Thoracic aorta endothelial cell (primary cell): ENCODE measurements at places on chromosomes 7 and 10. TPM values are rescaled to one million over a fixed set of nuclear protein-coding genes. Genes with fewer than 3 reads are reported as not detected.

KCP gene
- total RNA-seq, result not detected in 2 replicates

SYCE1 gene
- total RNA-seq, result 0.14 TPM in 1 of 2 replicates, not detected in the other

HSPA14 gene
- 25.5 and 27.7 TPM in 2 replicates for total RNA-seq

GSAP gene
- total RNA-seq, result 1.7 and 6.6 TPM in 2 replicates

POLR2J3 gene
- 49.7 and 95.2 TPM in 2 replicates for total RNA-seq

PPIF gene
- total RNA-seq, result 35.4 and 41.4 TPM in 2 replicates

NME8 gene
- not detected in 2 replicates for total RNA-seq

NRAP gene
- total RNA-seq, result not detected in 2 replicates

ACHE gene
- total RNA-seq, result 0.13 and 0.22 TPM in 2 replicates

OPALIN gene
- total RNA-seq, result not detected in 2 replicates

CYP2C19 gene
- not detected in 2 replicates for total RNA-seq

CYP3A5 gene
- total RNA-seq, result not detected in 2 replicates

PSPH gene
- total RNA-seq, result 44.3 and 49.3 TPM in 2 replicates

CPA1 gene
- total RNA-seq, result not detected in 2 replicates

CPN1 gene
- total RNA-seq, result not detected in 2 replicates

SLC26A3 gene
- total RNA-seq, result not detected in 2 replicates

CCL24 gene
- total RNA-seq, result 0.53 TPM in 1 of 2 replicates, not detected in the other

CACNB2 gene
- 0.07 TPM in 1 of 2 replicates, not detected in the other for total RNA-seq

SPDYE11 gene
- not detected in 2 replicates for total RNA-seq

GPR15LG gene
- total RNA-seq, result not detected in 2 replicates

PRLHR gene
- total RNA-seq, result not detected in 2 replicates

GRID2IP gene
- total RNA-seq, result not detected in 2 replicates

GHRHR gene
- total RNA-seq, result 0.14 TPM in 1 of 2 replicates, not detected in the other

CCDC3 gene
- 1.7 and 1.8 TPM in 2 replicates for total RNA-seq

DEPP1 gene
- total RNA-seq, result 230 and 326 TPM in 2 replicates

APBB1IP gene
- not detected in 2 replicates for total RNA-seq

PHF14 gene
- 57.4 and 64.5 TPM in 2 replicates for total RNA-seq

TMEM243 gene
- total RNA-seq, result 38.8 and 46.1 TPM in 2 replicates

CRYGN gene
- not detected in 2 replicates for total RNA-seq

GNGT1 gene
- not detected in 2 replicates for total RNA-seq

CALML3 gene
- not detected in 2 replicates for total RNA-seq

ARMC3 gene
- not detected in 2 replicates for total RNA-seq

ABCB8 gene
- total RNA-seq, result 31.0 and 31.9 TPM in 2 replicates

COPG2 gene
- total RNA-seq, result 23.5 and 30.1 TPM in 2 replicates

MOGAT3 gene
- not detected in 2 replicates for total RNA-seq

HSPA12A gene
- 0.27 and 0.50 TPM in 2 replicates for total RNA-seq

C1GALT1 gene
- total RNA-seq, result 34.3 and 44.3 TPM in 2 replicates

ZFAND4 gene
- 8.6 and 9.3 TPM in 2 replicates for total RNA-seq

SLC39A12 gene
- not detected in 2 replicates for total RNA-seq

CDH23 gene
- under 0.01 TPM in 1 of 2 replicates, not detected in the other for total RNA-seq

FAM221A gene
- total RNA-seq, result 2.1 and 3.7 TPM in 2 replicates

ATXN7L1 gene
- 10.0 and 11.0 TPM in 2 replicates for total RNA-seq

NUTM2E gene
- total RNA-seq, result not detected in 2 replicates

FFAR4 gene
- not detected in 2 replicates for total RNA-seq

CCDC146 gene
- 1.1 and 2.2 TPM in 2 replicates for total RNA-seq

NPFFR1 gene
- not detected in 2 replicates for total RNA-seq

ABCB4 gene
- 0.14 TPM in 1 of 2 replicates, not detected in the other for total RNA-seq

PIK3CG gene
- total RNA-seq, result 17.2 and 22.9 TPM in 2 replicates

TAS2R3 gene
- 1.4 and 1.7 TPM in 2 replicates for total RNA-seq

HOXA5 gene
- 1.3 and 12.7 TPM in 2 replicates for total RNA-seq

SH2D4B gene
- total RNA-seq, result under 0.01 and 0.07 TPM in 2 replicates

NUTM2B gene
- total RNA-seq, result 0.22 and 0.27 TPM in 2 replicates
